ENCODE measurements at places on chromosomes 2 and 18.

DNA sequence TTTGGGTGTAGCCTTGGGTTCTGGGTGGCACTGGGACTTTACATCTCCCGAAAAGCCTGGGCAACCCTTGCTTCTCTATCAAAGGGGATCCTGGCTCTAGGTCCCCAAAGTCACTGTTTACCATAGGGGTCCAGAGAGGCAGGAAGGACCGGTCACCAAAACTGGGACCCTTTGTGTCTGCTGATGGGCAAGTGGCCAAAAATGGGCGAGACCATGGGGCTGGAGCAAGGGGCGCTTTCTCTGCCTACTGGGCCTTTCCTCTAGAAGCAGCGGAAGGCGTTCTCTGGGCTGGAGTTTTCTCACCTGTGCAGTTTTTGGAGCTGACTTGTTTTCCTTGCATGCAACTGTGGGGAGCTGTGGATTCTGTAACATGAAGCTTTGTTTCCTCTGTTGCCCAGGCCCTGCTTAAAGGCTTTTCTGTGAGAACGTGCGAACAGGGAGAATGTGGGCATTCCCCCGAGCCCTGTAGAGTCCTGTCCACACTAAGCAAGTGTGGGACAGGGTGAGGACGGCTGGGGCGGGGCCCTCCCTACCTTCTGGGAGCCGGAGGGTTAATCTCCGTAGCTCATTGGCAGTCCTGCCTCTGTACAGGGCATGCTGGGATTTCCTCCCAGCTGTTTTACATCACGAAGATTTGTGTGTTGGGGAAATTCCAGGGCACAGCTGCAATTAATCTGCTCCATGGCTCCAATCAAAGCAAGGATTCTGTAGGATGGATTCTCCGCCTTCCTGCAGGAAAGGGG is 50.2 kb downstream of the TGOLN2 start:
- peak; percentile 92 for DNase-seq

DNA sequence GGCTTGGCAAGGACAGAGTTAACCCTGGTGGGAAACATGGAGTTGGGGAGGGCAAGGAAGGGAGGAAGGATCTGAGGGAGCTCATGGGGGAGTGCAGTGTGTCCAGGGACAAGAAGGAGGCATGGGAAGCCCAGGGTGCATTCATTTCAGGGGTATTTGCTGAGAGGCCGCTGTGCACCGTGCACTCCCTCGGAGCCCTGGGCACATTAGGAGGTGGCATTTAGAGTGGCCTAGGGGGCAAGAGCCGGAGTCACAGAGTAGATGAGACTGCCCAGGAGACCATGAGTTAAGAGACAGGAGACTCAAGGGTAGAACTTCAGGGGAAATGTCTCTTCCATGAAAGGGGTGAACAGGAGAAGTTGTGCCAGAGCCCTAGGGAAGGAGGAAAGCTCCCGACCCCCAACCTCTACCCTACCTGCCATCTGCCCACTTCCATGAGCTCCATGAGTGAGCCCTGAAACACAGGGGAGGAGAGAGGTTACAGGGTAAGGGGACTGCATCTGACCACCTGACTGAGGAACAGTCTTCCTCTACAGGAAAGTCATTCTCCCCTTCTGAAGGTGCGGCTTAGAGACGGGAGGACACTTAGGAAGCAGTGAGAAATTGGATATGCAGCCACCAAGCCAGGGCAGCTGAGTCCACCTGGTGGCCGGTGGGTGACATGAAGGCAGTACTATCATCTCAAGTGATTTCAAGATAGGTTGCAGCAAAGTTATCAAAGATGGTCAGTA is 58.5 kb upstream of the COPS8 start:
- peak; percentile 70 for DNase-seq

DNA sequence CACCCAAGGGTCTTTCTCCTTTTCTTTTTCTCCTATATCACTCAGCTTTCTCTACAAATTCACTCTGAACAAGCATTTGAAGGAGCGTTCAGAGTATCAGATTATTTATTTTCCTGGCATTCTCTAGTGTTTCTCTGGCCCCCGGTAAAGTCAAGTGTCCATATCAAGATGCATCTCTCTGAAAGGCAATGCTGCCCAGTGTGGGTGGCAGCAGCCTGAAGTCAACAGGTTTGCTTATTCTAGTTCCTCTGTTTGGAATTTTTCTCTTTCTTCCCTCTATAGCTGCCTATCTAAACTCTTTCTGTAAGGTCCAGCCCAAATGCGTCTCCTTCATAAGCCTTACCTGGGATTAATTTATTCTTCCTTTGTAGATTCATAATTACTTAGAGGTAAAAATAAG is 526.2 kb upstream of the TNP1 start:
- no peak for DNase-seq

DNA sequence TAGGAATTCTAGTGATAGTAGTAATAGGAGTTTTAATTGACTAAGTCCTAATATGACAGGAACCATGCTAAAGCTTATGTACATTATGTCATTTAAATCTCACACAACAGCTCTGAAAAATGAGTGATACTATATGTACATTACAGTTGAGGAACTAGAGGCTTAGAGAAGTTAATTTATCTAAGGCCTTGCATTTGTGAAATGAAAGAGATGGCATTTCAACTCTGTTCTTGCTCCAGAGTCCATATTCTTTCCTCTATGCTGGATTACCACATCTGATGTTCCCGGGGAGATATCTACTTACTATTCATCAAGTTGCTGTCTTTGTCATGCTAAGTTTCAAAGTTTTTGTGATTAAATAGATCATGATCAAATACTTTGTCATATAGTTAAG is 5.7 kb downstream of the AGPS start:
- no peak for DNase-seq

- DNase-seq: no peak
These were observed 16.4 kb upstream of the STARD7 start for GRCh38 chr2:96225016-96225533.

DNA sequence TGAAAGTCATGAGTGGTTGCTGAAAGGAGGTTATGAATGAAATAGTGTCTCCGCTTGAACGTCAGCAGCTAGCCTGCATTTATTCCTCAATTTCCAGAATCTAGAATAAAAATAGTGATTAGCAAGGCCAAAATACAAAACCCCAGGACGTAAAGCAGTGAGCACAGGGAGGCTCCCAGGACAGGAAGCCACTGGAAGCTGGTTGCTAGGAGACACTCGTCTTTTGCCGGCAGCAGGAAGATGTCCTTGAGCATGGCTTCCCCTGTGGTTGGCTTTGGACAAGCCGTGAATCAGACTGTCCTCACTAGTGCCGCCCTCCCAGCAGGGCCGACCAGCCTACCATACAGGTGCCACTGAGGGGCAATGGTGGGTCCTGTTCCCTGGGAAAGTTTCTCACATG is 374.4 kb downstream of the MTX2 start:
- DNase-seq: peak; percentile 24

- DNase-seq: no peak
These were observed 64.1 kb upstream of the SALL3 start for GRCh38 chr18:78915446-78916008.

GRCh38 chr2:136206613-136207012 is 88.7 kb upstream of the CXCR4 start:
- peak; percentile 21 for DNase-seq
